ENCODE measurements at places on chromosomes 6 and 20.

DNA sequence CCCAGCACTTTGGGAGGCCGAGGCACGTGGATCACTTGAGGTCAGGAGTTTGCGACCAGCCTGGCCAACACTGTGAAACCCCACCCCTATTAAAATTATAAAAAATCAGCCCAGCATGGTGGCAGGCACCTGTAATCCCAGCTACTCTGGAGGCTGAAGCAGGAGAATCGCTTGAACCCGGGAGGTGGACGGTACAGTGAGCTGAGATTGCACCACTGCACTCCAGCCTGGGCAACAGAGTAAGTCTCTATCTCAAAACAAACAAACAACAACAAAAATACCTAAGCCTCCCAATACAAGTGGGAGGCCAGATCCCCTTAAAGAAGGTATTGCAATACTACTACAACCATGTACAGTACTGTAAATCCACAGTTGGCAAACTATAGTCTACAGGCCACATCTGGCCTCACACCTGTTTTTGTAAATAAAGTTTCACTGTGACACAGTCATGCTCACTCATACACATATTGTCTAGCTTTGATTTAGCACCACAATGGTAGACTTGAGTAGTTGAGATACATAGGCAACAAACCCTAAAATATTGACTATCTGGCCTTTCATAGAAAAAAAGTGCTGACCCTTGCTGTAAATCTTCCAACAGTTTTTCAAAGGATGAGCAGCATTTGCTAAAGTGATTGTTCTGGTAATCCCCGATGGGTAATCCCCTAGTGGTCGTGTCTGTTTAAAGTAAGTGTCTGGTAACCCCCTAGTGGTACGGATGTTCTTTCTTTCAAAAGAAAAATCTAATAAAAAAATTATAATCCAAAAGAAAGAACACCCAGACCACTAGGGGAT lies 202.0 kb downstream of the RNGTT start:
- DNase-seq: no peak

DNA sequence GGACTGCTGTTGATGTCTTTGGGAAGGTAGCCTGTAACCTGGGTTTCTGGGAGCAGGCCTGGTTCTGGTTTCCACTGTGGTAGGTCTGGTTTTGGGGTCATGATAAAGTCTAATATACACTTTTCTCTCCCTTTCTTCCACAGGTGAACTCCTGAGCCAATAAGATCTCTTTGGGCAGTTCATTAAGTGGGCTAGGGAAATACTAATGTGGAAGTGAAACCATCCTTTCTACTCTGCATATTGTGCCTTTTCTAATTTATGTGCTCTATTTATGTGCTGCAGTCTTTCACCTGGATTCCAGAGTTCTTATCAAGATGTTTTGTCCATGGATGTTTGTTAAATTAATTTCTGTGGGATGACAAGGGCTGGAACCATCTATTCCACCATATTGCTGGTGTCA lies 165.7 kb upstream of the PTPRK start:
- no peak for DNase-seq

- DNase-seq: no peak
These were observed 71.9 kb upstream of the PLCB4 start for GRCh38 chr20:8996817-8997512.

GRCh38 chr20:53652859-53653517 lies 59.3 kb upstream of the ZNF217 start:
- no peak for DNase-seq
